ENCODE measurements at places on chromosomes 2 and 18. TPM values are rescaled to one million over a fixed set of nuclear protein-coding genes. Genes with fewer than 3 reads are reported as not detected.

- DNase-seq, result no peak
Observed at GRCh38 chr18:79489899-79490625, 94.3 kb downstream of the NFATC1 start.

Gene THSD7B
- 0.68 TPM for total RNA-seq

GRCh38 chr2:217370391-217370790 lies 510.5 kb upstream of the TNP1 start:
- no peak for DNase-seq

Gene HOXD8
- total RNA-seq, result not detected

GRCh38 chr18:79941473-79942119 lies 9.9 kb downstream of the SLC66A2 start:
- no peak for DNase-seq

- no peak for DNase-seq
Observed at GRCh38 chr2:227127201-227127600, 36.8 kb downstream of the COL4A4 start.

GRCh38 chr18:51437280-51438271 lies 240.1 kb upstream of the MEX3C start:
- DNase-seq, result peak; percentile 55
